ENCODE measurements at places on chromosomes 3 and 15. TPM values are rescaled to one million over a fixed set of nuclear protein-coding genes. Genes with fewer than 3 reads are reported as not detected.

GRCh38 chr15:59825901-59826300, 136.8 kb upstream of the BNIP2 start:
- DNase-seq: peak; percentile 13

The SNX22 gene
- not detected for total RNA-seq

The IVD gene
- total RNA-seq: 25.6 TPM

The NPAP1 gene
- not detected for total RNA-seq
